Mesothelial cell of epicardium (in vitro differentiated cells): ENCODE measurements at places on chromosomes 1 and 21.

DNA sequence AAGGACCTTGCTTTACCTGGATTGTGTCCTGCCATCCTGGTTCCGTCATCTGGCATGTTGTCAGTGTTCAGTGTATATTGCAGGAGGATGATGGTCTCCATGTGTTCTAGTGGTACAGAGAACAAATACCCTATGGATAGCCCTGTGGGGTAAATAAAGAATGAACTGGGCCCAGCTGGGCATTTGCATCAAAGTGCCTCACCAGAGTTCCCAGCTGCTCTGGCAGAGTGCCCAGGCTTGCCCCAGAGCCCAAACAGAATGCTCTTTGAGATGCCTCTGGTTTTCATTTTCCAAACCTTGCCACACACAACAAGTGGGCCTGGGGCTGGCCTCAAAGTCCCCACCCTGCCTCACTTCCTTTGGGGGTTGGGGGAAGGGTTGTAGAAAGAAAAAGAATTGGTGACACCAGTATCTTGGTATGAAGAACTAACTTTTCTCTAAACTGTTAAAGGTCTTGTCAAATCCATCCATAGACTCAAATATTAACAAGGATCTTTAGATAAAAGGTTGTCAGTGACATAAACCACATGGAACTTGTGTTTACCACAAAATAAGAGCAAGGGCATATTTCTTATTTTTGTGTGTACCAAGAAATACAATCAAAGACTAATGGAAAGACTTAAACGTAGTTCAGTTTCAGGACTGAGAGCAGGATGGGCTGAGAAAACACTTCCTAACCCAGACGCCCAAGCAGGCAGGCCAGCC lies 82.2 kb downstream of the LMO4 start:
- no peak for DNase-seq

DNA sequence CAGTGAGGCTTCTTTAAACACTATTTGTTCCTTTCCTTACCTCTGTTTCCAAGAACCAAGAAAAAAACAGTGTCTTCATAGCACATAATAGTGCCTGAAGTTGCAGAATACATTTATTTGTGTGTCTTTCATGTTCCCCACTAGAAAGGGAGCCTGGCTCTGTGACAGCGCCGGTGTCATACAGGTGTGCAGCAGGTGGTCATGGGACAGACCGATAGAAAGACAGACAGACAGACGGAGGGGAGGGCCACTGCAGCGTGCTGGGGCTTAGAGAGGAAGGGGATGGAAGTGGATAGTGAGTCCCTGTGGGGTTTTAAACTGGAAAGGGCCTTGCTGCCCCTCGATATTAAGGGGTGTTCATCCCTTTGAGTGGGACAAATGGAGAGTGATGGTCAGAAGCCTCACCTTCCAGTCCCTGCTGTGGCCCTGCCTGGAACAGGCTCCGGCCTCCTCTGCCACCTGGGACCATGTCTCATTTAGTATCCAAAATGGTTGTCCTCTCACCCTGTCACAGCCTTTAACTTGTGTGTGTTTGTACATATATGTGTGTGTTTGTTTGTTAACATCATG lies 152.9 kb downstream of the PGBD5 start:
- DNase-seq = peak; percentile 27

GRCh38 chr1:63547621-63548294 lies 24.4 kb downstream of the EFCAB7 start:
- no peak for DNase-seq

DNA sequence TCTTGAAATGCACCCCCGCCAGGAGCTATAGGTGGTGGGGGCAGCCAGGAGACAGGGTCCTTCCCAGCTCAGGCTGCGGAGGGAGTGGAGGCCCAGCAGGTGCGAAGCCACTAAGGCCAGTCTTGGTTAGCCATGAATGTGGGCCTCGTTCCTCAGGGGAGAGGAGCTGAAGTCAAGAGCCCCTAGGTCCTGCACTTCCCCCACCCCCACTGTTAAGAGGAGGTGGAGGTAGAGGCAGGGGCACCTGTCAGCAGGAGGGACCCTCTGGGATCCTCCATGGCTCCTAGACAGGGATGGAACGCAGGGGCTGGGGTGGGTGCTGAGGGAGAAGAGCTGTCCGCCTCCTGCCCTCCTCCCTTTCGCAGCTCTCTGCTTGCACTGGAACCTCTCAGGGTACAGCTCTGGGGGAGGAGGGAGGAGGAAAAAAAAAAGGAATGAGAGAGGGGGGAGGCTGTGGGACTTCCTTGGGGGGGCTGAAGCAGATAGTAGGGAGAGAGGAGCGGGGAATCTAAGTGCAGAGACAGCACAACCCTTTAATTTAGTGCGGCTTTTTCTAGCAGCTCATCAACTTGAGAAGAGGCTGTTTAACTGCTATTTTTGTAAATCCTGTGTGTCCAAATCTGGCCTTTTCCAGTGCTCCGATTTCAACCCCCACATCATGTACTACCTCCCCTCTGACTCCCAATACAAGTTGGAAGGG lies 37.0 kb downstream of the MATN1 start:
- no peak for DNase-seq

GRCh38 chr1:178819123-178819522 lies 51.8 kb downstream of the ANGPTL1 start:
- DNase-seq = no peak

- peak; percentile 37 for DNase-seq
These were observed 18.4 kb upstream of the RPL11 start for GRCh38 chr1:23673086-23673813.

GRCh38 chr1:7369866-7370265 lies 401.2 kb upstream of the VAMP3 start:
- no peak for DNase-seq

GRCh38 chr1:87549738-87550137 lies 221.1 kb downstream of the LMO4 start:
- no peak for DNase-seq

GRCh38 chr1:158002631-158003405 lies 9.4 kb downstream of the KIRREL1 start:
- peak; percentile 68 for DNase-seq

DNA sequence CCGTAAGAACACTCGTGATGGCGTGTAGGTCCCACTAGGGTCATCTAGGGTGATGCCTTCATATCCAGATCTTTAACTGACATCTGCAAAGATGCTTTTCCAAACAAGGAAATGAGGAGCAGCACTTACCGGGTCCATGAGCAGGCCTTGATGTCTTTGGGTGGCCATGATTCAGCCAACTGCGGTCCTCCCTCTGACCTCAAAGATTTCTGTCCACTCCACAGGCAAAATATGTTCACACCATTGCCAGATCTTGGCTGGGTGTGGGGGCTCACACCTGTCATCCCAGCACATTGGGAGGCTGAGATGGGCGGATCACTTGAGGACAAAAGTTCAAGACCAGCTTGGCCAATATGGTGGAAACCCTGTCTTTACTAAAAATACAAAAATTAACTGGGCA lies 18.2 kb downstream of the TRPM2 start:
- no peak for DNase-seq

DNA sequence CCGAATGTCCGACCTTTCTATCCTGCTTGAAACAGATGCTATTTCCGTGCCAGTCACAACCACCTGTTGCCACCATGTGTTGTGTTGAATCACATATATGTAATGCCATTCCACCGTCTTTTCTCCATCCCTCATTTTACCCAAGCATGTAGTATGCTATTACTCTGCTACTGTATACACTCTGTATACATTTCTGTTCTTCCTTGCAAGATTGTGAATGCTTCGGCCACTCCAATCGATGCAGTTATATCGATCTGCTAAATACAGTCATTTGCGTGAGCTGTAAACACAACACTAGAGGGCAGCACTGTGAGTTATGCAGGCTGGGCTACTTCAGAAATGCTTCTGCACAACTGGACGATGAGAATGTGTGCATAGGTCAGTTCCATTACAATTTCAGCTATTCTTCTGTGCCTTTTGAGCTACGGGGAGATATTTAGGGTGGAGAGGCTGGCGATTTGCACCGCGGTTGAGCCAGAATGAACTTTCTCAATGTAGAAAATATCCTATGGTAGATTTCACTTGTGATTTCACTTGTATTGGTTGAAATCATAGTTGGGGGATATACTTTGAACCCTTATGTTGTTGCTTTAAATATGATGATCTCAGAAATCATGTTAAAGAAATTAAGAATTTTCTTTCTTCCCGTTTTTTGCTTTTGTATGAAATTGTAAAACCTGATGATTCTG lies 289.8 kb downstream of the NTNG1 start:
- no peak for DNase-seq

DNA sequence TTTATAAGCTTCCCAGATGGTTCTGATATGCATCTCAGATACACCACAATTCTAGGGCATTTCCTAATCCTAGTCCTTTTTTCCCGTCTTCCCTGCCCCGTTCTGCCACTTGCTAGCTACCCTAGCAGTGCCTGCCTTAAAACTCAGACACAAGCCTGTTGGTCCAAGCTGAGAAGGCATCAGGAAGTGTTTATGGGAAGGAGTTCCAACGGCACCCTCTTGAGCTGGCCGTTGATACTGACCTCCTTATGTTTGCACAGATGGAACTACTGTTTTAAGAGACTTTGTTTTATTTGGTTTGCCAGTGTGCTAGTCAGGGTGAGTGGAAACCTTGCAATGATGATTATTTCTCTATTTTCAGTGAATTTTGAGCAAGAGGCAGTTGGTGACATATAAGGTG lies 67.2 kb downstream of the UCK2 start:
- no peak for DNase-seq

DNA sequence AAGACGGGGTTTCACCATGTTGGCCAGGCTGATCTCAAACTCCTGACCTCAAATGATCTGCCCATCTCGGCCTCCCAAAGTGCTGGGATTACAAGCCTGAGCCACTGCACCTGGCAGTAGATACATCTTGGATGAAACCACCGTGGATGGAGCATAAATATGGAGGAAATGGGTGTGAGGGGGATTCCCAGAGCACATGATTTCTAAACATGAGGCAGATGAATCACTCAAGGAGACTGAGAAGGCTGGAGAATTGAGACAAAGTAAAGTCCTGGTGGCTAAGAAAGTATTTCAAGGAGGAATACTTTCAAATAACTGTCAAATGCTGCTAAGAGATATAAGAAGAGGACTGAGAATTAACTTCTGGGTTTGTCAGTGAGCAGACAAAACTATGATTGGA lies 5.4 kb upstream of the PGBD5 start:
- no peak for DNase-seq

DNA sequence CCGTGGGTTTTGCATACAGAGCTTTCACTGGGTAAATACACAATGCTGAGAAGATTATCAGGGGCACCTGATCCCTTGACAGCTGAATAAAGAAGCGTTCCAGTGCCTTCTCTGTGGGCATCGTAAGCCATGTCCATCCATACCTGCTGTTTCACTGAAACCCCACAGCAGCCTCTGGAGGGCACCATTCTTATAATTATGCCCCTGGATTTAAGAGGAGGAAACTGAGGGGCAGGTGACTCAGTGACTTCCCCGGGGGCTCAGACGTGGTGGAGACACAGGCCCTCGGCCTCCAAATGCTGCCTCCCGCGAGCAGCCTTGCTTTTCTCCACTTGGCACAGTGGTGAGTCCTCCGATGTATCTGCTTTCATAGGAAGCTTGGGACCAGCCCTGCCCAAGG lies 56.7 kb downstream of the B3GALT5 start:
- no peak for DNase-seq

DNA sequence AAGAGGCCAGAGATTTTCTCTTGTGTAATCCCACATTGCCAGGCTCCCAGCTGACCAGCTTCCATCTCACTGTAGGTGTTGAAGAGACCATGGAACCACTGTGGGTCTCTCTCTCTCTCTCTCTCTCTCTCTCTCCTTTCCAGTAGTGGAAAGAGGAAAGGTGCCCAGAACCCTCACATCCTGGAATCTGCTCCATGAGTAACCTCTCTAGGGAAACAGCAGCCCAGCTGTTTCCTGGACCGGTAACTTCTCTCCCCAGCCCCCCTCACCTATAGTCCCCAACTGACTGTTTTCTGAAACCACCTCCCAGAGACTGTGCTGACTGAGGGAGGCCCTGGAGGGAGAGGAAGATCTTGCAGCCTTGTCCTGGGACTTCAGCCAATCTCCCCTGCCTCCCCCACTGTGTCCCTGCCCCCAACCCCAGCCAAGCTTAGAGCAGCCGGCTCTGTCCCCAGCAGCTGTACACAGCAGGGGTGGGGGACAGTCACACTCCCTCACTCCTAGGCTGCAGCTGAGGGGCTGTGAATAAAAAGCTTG lies 20.6 kb upstream of the SLC45A3 start:
- no peak for DNase-seq

DNA sequence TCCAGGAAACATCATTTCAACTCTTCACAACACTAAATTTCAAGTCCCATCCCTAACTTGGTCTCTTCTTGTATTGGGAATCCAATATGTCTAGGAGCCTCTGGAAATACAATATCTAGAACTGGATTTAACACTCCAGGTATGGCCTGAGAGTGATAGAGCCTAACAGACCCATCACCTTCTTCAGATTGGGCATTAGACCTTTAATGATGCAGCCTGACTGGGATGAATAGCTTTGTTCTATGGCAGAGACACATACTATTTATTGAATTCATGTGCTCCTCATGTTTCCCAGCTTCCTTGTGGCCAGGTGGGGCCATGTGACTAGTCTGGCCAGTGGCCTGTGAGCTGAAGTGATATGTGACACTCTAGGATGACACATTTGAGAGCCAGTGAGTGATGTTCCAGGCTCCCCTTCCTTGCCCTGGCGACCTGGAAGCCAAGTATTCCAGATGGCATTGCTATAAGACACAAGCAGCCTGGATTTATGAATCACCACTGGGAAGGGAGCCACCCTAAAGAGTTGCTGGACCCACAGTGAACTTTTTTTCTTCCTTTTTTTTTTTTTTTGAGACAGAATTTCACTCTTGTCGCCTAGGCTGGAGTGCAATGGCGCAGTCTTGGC lies 31.0 kb upstream of the POU3F1 start:
- DNase-seq = no peak

GRCh38 chr1:204994086-204994862 lies 48.7 kb upstream of the CNTN2 start:
- no peak for DNase-seq

DNA sequence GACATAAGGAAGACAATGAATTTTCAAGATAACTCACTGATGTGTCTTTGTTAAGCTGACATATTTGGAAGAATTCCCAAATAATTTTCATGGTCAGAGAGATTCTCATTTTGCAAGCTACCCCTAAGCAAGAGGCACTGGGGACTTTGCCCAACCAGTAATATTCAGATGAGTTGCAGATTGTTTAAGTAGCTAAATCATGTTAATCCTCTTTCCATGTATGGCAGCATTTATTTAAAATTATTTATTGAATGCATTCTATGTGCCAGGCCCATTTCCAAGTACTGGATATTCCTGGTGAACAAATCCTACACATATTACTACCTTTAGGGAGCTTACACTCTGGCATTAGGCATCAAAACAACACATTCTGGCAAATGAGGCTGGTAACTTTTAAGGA lies 56.5 kb upstream of the BACH1 start:
- no peak for DNase-seq

DNA sequence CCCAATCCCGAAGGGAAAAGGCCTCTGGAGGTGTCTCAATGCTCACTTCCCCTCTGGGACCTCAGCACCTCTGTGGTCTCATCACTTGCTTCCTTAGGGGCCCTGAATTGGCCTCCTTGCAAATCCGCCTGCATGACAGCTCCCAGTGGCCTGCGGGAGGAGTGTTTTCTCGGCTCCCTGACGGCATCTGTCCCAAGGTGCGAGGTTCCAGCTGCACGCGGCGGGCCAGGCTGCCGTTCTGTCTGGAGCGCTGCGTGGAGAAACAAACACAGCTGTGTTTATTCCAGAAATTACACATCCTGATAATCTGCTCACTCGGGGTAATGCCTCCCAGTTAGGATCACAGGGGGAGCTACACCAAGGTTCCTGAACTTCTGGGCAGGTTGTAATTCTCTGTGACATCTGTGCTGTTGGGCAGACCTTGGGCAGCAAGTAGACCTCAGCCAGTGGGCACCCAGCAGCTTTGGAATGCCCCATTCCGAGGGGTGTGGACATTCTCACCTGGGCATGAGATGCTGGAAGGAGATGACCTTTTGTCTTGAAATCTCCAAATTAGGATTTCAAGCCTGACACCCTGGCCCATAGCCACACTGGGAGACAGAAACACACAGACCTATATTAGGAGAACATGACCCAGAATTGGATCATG lies 18.2 kb downstream of the EPHB2 start:
- no peak for DNase-seq
